ENCODE measurements at places on chromosomes 2 and 18. TPM values are rescaled to one million over a fixed set of nuclear protein-coding genes. Genes with fewer than 3 reads are reported as not detected.

The TUBB8B gene
- not detected for total RNA-seq

The ZC3H8 gene
- 10.0 TPM for total RNA-seq

The TTL gene
- total RNA-seq, result 39.2 TPM

The FAM237A gene
- not detected for total RNA-seq

The MC2R gene
- total RNA-seq, result not detected

The NEB gene
- total RNA-seq, result 24.7 TPM

The MYCN gene
- 0.53 TPM for total RNA-seq

The AGXT gene
- 0.29 TPM for total RNA-seq

GRCh38 chr2:29213888-29214291 lies 98.7 kb downstream of the CLIP4 start:
- DNase-seq, result no peak

DNA sequence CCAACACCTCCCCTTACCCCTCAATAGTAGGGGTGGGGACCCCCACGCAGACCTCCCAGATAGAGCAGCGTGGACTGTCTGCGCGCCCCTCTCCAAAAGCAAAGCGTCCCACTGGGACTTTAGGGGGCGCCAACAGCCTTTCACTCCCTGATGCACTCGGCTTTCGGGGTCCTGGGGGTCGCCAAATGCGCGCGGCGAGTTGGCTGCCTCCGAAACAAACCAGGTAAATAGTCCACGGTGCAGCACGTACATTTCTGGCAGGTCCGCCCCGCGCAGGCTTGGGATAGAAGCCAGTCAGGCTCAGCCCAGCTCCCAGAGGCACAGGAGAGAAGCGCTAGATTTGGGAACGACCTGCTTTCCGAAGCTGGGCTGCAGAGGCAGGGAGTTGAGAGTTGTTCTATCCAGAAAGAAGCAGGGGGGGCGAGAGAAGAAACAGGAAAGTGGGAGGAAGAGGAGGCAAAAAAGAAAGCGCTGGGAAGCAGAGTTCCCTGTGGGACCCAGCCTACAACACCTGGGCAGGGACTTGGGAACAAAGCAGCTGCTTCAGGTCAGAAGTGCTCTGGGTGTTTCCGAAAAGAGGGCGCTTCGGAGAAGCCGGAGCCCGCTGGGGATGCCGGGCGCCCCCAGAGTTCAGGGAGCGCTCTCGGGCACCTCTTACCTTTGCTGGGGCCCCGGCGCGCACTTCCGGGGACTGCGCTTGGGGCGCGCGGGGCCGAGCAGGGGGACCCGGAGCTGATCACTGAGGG lies 544 bp downstream of the EVA1A start:
- DNase-seq, result no peak

- DNase-seq, result no peak
Measured at GRCh38 chr18:13232971-13233786, 14.6 kb downstream of the LDLRAD4 start.

- DNase-seq, result no peak
Measured at GRCh38 chr2:62143696-62144095, 52.2 kb upstream of the B3GNT2 start.

DNA sequence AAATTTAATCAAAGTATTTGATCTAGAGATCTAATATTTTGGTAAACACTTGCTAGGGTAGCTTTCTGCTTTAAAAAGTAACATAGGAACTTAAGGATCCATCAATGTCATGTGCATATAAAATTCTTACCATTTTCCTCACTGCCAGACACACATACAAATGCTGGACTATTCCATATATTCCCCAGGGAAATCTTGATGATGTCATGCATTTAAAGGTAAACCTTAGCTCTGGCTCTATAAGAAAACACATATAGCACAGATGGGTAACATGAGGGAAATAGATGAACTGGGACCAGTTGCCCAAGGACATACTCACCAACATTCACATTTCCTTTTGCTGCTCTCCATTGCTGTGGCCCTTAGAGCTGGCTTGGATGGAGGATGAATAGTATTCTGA lies 79.1 kb upstream of the FMNL2 start:
- DNase-seq, result no peak

DNA sequence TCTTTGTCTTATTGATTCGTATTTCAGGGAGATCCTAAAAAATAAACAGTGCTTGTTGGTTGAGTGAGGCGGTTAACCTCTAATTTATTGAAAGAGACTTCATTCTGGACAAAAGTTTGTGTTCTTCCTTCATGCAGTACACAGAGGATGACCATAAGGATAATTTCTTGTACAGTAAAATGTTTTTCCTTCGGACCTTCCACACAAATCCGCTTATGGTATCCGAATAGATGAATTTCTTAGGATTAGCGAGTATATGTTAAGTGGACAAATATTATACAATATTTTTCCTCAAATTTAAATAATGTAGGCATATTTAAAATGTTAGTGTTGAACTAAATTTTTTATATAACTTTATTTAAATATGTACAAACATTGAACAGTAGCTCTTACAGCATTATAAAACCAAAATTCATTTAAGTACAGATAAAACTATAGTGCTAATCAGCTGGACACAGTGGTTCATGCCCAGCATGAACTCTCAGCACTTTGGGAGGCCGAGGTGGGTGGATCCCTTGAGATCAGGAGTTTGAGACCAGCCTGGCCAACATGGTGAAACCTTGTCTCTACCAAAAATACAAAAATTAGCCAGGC lies 84.4 kb downstream of the LPIN1 start:
- no peak for DNase-seq

- no peak for DNase-seq
Measured at GRCh38 chr2:1494257-1494656, 81.0 kb downstream of the TPO start.

GRCh38 chr18:63160172-63160995 lies 159.2 kb downstream of the BCL2 start:
- no peak for DNase-seq

GRCh38 chr2:135258193-135258592 lies 206.1 kb downstream of the RAB3GAP1 start:
- DNase-seq, result no peak

All from left cardiac atrium (tissue), 4 donors.